Caki2 (cell line): ENCODE measurements at places on chromosomes 6 and 20.

DNA sequence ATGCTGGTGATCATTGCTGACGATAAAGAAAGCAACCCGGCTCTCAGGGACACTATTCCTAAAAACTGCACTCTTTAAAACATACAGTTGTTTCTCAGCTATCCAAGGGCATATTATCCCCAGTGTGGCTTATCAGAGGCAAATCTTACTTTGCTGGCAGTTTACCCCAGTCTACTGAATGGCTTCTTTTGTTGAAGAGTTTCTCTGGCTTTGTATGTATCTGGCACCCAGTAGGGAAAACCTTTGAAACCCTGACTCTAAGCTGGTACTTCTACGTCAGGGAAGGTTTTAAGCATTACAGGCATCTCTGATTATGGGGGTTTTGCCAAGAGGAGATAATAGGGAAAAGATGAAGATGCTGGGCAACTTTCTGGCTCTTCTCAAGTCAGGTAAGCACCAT is 637.6 kb upstream of the CHD6 start:
- DNase-seq, result no peak

DNA sequence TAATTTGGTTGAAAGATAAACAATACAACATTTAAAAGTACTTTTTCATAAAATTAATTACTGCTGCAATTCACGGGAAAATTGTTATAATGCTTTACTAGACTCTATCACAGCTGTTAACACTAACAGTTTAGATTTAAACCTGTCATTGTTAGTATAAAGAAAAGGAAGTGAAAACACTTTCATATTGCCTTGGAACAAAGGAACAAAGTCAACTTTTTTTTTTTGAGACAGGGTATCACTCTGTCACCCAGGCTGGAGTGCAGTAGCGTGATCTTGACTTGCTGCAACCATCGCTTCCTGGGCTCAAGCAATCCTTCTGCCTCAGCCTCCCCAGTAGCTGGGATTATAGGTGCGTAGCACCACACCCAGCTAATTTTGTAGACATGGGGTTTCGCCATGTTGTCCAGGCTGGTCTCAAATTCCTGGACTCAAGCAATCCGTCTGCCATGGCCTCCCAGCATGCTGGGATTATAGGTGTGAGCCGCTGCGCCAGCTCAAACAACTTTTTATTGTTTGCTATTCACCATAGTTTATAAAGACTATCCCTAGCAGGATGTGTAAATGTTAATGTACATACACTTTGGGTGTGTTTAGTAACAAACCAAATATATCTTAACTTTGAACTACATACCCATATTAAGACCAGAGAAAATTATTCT is 22.1 kb downstream of the SLC35A1 start:
- DNase-seq, result no peak

- DNase-seq, result no peak
Measured at GRCh38 chr20:22455259-22455658, 129.1 kb downstream of the FOXA2 start.

- DNase-seq, result no peak
Measured at GRCh38 chr6:50821441-50822077, 2.9 kb downstream of the TFAP2B start.

DNA sequence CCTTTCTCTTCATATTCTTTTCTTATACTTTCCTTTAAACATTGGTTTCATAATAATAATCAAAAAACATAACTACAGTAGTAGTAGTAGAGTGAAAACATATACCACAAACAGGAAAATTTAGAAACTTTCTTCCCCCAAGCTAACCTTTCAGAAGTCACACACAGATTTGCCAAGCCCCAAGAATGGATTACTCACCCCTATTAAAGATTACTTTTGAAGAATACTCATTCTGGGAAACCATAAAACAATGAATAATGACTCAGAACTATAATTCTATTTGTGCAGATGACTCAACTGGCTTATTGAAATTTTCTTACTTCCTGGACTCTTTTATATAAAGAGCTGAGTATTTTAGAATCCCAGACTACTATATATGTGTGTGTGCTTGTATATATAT is 119.4 kb upstream of the GJE1 start:
- DNase-seq, result peak; percentile 65

DNA sequence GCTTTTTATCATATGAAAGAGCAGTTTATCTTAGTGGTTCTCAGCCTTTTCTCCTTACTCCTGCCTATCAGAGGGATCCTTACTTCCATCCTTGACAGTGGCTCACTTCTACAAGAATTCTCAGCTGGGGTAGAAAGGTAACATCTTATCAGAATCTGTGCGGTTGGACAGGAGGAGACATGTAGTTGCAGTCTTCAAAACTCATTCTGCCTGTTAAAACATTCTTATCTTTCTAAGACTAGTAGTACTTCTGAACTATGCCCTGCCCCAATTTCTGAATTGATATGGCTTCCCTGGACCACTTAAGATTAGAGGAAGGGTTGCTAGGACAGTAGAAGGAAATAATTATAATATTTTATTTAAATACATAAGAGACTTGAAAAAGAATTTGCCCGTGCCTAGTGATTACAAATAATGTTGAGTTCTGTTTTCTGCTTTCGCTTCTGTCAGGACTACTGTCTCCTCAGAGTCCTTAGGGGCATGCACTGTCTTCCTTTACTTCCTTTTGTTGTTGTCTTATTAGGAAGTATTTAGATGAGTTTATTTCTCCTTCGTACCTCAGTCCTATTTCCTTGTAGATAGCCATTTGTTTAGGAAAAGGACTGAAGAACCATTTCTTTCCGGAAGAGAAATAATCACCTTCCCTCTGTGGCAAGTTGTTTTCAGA is 24.9 kb downstream of the BLTP3A start:
- DNase-seq, result no peak

- DNase-seq, result no peak
Measured at GRCh38 chr6:53312355-53312754, 36.4 kb downstream of the ELOVL5 start.

- DNase-seq, result no peak
Measured at GRCh38 chr20:44650771-44651433, 597 bp downstream of the ADA start.

GRCh38 chr6:5214570-5215052 is 46.1 kb downstream of the LYRM4 start:
- peak; percentile 30 for DNase-seq

- DNase-seq, result no peak
Measured at GRCh38 chr6:75101896-75102295, 104.0 kb downstream of the COL12A1 start.

DNA sequence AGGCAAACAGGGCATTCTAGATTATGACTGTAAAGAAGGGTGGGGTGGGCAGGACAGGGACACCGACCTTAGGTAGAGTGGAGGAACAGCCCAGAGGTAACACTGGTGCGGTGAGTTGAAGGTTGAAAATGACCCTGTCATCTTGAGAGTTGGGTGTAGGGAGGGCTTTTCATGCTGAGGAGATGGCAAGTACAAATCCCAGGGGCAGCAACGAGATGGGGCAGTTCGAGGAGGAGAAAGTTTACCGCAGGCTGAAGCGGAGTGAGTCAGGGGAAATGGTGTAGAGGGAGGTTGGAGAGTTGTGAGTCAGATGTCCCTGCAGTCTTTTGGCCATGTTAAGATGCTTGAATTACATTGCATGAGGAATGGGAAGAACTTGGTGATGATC is 101.1 kb downstream of the HIVEP1 start:
- no peak for DNase-seq

- DNase-seq, result no peak
Measured at GRCh38 chr6:159080217-159080976, 35.6 kb upstream of the TAGAP start.
